Lower lobe of right lung (tissue), 2 donors: ENCODE measurements at places on chromosomes 1 and 21.

GRCh38 chr1:241531195-241532161 lies 700 bp upstream of the KMO start:
- DNase-seq: no peak

- no peak for DNase-seq
Observed at GRCh38 chr1:18670868-18671225, 40.2 kb downstream of the PAX7 start.

- no peak for DNase-seq
Observed at GRCh38 chr1:202189918-202190715, 3.5 kb upstream of the LGR6 start.

DNA sequence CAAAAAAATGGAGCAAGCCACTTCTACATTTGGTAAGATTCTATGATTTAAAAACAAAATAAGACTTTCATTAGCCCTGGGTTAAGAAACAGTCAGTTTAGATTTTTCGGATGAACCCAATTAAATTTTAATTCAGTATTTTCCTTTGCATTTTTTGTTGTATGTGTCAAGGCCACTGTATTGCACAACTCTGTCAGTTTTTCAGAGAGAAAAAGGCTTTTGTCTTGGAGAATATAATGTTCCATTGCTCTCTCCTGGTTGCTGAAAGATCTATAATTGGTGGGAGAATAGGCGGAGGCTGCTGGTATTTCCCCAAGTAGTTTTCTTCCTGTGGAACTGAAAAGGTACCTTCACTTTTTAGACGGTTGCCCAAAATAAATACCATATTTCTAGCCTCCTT lies 84.6 kb downstream of the NEGR1 start:
- no peak for DNase-seq

- no peak for DNase-seq
Observed at GRCh38 chr1:107727866-107728265, 237.1 kb downstream of the VAV3 start.
